ENCODE measurements at places on chromosomes 4 and X.

DNA sequence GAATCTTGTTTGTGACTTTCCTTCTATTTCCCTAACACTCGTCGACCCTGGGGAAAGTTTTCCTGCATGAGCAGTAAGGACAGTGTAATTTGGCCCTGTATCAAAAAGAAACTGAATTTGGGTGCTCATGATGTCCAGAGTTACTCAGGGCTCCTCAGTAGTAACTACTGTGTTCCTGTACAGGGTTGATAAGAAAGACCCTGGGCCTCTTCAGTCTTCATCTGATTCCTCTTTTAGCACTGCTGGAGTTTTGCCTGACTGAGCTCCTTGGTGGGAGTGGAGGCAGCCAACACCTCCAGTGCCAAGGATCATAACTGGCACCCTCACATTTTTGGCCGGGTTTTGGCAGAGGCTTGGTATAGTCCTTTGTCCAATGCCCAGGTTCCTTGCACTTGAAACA is 7.1 kb upstream of the AREG start:
- DNase-seq = no peak

- no peak for DNase-seq
Observed at GRCh38 chrX:54992911-54993622, 921 bp downstream of the PFKFB1 start.

DNA sequence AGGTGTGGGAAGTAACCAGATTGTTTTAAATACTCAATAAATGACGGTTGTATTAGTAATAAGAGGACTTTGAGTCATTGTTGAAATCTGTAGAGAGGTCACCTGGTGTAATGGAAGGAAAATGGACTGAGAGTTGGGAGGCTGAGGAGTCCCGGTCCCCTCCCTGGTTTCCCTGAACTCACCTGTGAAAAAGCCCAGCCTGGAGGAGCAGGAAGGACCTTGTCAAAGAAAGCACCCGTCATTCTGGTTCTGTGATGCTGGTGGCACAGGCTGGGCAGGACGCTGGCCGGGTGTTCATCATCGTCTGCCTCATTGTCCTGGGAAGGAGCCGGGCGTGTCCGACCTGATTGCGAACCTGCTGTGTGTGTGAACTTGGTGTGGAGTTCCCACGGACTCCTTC is 70.8 kb downstream of the SORCS2 start:
- DNase-seq = no peak

DNA sequence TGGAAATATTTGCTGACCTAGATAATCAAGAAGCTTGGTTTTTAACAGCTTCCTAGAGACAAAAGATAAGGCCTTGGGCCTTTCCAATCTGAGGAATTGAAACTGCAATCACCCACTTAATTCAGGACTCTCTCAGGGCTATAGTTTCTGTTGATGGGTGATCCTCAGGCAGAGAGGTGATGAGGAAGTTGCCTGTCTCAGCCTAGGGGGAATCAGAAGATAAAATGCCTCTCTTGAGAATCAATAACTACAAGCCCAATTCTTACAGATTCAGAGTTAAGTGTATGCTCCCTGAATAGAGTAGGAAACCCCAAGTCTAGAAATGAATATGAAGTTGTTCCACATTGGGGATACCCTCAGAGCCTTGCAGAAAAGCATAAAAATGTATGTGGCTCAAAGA is 45.5 kb downstream of the NFKB1 start:
- DNase-seq = no peak

DNA sequence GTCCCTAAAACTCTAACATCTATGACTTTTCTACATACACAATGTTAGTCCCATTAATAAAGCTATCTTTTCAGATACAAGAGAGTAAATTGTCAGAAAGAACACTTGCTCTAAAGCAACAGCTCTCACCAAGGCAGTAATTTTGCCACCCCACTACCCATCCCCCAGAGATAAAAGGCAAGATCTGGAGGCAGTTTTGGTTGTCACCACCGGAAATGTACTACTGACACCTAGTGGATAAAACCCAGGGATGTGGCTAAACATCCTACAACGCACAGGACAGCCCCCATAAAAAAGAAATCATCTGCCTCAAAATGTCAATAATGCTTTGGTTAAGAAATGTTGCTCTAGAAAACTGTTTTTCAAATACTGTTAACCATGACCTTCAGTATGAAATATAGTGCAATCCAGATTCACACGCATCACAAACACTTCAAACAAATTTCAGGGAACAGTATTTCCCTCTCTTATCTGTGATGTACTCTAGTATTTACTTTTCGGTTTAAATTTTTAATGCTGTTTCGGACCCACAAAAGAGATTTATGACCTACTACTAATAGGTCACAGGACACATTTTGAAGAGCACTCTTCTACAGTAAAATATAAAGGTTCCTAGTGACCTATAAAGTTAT is 5.1 kb downstream of the FBXL5 start:
- peak; percentile 65 for DNase-seq

- no peak for DNase-seq
Observed at GRCh38 chr4:118817178-118817930, 18.6 kb downstream of the SEC24D start.

- DNase-seq = no peak
Observed at GRCh38 chrX:130055899-130056298, 54.4 kb downstream of the ELF4 start.

GRCh38 chr4:80360084-80360483 is 24.6 kb downstream of the CFAP299 start:
- no peak for DNase-seq

DNA sequence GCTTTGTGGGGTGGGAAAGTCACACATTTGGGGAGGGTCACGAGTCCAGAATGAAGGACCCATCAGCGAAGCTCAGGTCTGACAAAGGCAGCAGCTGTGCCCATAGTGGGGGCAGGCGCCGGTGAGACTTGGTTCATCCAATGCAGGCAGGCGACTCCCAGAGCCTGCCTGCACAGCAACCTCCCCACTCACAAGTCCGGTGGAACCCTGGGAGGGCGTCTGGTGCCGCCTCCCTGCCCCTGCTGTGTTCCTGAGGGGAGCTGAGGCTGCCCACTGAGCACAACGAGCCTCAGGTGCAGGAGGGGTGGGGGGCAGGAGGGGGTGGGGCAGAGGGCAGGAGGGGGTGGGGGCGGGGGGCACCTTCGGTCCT is 13.7 kb downstream of the LRPAP1 start:
- no peak for DNase-seq

DNA sequence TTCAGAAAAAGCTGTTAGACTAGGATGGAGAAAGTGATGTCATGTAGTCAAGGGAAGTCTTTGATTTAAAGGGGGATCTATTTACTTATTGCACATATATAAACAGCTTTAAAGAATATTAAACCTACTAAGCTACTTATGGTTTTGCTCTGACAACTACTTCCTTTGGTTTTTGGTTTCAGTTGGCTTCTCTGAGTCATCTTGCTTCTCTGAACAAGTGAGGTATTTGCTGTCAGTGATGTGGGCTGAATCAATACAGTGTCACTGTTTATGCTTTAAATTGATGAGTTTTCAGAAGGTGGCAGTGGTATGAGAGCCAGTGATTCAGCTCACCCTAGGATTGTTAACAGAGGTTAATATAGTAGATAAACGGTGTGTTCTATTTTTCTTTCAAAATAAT is 75.1 kb downstream of the CEP44 start:
- DNase-seq = peak; percentile 68

DNA sequence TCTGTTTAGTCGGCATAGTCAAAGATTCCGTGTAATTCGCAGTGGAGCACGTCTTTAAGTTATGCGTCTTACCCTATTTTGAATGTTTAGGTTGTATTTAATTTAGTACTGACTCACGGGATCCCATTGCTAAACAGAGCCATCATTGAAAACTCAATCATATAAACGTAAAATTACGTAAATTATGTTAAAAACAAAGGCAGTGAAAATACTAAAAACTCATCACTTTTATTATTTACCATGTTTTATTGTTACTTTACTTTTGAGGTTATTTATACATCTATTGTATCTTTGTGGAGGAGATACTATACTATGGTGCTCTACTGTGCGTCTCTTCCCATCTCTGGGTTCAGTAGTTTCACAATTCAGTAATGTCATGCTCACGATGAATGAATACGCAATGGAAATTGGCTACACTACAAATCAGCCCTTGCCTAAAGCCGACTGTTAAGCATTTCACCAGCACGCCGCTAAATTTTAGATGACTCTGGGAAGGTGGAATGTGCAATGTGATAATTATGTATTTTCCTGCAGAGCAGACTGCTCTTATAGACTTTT is 944 bp downstream of the FUNDC2 start:
- peak; percentile 84 for DNase-seq

DNA sequence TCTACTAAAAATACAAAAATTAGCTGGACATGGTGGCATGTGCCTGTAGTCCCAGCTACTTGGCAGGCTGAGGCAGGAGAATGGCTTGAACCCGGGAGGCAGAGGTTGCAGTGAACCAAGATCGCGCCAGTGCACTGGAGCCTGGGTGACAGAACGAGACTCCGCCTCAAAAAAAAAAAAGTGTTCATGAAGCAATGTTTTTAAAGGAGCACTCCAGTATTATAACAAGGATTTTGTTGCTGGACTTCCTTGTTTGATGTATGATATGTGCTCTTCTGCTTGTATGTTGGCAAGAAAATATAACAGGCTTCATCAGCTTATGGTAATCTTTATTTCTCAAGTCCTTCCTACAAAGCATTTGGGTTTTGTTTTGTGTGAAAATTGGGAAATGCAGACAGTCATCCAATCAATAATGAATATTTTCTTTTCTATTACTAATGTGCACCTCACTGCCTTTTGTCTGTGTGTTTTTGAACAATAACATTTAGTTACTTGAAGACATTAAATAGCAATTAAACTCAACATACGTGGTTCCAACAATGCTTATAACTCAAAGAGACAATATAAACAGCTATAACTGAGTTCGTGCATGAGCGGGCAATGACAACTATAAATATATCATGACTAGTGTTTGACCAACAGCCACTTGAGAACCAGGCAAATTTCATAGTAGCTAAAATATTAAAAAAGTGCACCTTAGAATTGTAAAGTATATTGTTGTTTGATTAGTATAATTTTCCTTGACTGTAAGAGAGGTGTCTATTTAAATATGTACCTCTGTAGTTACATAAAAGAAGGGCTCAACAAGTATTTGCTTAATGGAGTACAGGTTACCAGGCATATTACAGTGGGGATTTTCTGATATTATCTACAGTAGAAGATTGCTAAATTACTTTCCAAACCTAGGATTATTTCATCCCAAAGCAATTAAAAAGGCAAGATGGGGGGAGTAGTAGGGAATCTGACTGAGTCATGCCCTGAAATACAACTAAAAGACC is 210.7 kb downstream of the PPP3CA start:
- no peak for DNase-seq

DNA sequence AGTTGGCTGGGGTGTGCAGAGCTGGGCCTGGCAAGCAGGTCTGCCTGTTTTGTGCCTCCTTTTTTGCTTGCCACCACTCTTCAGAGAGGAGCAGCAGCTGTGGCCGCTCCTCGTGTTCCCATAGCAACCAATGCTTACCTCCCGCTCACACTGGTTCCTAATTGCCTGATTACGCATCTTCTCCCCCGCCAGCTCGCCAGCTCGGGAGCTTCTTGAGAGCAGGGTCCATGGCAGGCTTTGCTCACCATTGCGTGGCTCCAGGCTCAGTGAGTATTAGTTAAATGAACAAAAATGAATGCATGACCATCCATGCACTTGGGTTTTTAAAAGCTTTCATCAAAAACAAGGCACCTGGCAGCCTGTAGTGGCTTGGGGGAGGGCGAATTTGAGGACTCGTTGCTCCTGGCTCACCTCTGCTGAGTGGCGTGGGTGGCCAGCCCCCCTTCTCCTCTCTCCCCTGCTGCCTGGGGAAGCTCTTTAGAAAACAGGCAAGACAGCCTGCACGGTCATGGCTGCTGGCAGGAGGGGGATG is 14.2 kb upstream of the PJA1 start:
- DNase-seq = no peak

GRCh38 chrX:1749499-1749898 is 134.6 kb downstream of the ASMT start:
- no peak for DNase-seq

DNA sequence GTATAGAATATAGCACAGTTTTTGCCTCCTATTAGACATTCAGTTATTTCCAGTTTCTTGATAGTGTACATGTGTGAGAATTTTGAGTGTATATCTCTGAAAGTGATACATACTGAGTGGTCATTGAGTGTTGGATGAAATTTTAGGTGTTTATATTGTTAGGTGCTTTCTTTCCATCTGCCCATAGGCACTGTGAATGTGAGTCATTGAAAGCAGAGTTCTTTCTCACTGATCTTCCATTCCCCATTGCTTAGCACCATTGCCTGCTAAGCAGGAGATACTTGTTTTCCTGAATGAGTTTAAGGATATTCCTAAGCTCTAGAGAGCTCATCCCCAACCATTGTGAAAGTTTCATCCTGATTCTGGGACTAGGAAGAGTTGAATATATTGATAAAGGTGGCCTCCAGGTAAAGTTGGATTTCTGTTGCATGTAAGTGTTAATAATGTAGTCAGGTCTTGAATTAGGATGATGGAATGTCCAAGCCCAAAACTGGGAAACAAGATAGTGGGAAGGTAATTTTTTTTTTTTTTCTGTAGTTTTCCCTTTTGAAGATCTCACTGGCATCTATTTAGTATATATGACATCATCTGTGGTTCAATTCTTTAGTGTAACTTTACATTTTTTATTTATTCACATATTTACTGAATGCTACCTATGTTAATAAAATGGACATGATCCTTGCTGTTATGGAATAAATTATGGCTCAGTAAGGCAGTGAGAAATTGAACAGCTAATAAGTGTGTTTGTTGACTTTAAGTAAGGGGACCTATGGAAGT is 22.1 kb downstream of the UBE2K start:
- DNase-seq = no peak

DNA sequence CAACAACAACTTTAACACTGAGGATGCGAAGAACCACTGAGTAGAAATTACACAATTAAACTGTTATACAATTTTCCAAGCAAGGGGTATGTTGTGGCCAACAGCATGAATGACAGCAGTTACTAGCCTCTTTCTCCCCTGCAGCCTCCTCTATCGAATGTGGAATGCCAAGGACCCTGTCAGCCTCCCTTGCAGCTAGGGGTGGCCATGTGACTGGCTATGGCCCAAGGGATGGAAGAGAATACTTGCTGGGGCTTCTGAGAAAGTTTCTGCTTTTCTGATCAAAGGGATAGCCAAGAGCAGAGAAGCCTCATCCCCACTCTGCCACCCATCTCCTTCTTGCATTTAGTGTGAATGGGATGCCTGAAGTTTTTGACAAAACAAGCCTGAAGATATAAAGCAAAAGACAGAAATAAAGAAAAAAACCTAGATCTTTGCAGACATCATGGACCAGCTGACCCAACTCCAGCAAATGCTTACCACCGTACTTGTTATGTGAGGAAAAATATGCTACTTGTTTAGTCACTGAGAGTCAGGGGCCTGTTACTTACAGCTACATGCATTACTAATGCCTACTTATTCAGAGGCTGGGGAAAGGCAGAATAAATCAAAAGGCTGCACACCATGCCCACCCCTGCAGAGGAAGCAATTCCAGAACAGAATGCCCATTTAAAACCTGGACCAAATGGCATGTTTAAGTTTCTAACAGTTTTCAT is 32.0 kb downstream of the DCTD start:
- no peak for DNase-seq

- DNase-seq = no peak
Observed at GRCh38 chr4:106875340-106875739, 160.8 kb downstream of the DKK2 start.

Data from cardiac fibroblast (primary cell).